ENCODE measurements at places on chromosomes 7 and 10. TPM values are rescaled to one million over a fixed set of nuclear protein-coding genes. Genes with fewer than 3 reads are reported as not detected.

DENND2A gene
- 41.7 TPM for polyA plus RNA-seq

SYT15 gene
- polyA plus RNA-seq, result 23.6 TPM

ELN gene
- 312 TPM for polyA plus RNA-seq

GFRA1 gene
- polyA plus RNA-seq, result 5.3 TPM

- no peak for DNase-seq
Measured at GRCh38 chr10:14918964-14919363, 34.9 kb downstream of the DCLRE1C start.

DNA sequence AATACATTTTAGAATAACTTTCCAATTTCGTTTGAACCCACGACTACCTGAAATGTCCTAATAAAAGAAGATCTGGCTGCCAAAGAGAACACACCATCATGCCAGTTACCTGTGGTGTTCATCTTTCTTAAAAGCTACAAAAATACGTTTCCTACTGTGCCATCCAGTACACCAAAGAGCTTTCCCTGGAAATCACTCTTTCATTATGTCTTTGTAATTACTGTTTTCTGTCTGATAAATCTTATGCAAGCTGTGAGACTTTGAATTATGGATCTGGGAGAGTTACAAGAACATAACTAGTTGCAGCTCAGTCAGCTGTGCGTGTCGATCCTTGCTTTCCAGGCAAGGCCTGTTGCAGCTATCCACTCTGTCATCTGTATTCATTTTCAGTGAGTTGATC lies 12.5 kb upstream of the POM121L12 start:
- DNase-seq, result no peak

GRCh38 chr10:102455893-102456471 lies 4.6 kb upstream of the C10orf95 start:
- no peak for DNase-seq

GRCh38 chr10:75827587-75828021 lies 396.2 kb downstream of the LRMDA start:
- peak; percentile 43 for DNase-seq

- DNase-seq, result peak; percentile 78
Measured at GRCh38 chr7:2802504-2803341, 41.4 kb downstream of the GNA12 start.

- no peak for DNase-seq
Measured at GRCh38 chr10:126127481-126128029, 231.2 kb downstream of the FANK1 start.
